ENCODE measurements at places on chromosomes 1 and 21.
A peak's percentile ranks its signal among the peaks of the same experiment; 100 is the strongest.

GRCh38 chr1:26477446-26478152 lies 5.4 kb downstream of the HMGN2 start:
- no peaks in the 10 kb centered on the region for H3K27me3 ChIP-seq
- peaks cover 2% of the 10 kb centered on the region for H3K4me1 ChIP-seq
- H3K27ac ChIP-seq, result no peak overlapping the region
- peaks cover 21% of the 10 kb centered on the region for H3K36me3 ChIP-seq
- no peak overlapping the region for H3K4me3 ChIP-seq
- DNase-seq, result no peak

DNA sequence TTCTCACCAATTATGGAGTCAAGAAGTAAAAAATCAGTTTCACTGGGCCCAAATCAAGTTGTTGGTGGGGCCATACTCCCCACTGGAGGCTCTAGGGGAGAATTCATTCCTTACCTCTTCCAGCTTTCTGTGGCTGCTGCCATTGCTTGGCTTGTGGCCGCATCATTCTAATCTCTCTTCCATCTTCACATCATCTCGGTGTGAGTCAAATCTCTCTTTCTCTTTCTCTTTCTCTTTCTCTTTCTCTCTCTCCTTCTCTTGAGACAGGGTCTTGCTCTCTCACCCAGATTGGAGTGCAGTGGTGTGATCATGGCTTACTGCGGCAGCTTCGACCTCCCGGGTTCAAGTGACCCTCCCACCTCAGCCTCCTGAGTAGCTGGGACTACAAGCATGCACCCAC lies 28.1 kb downstream of the FAM89A start:
- no peaks in the 10 kb centered on the region for H3K27me3 ChIP-seq
- H3K27ac ChIP-seq, result no peak overlapping the region
- H3K36me3 ChIP-seq, result no peaks in the 10 kb centered on the region

DNA sequence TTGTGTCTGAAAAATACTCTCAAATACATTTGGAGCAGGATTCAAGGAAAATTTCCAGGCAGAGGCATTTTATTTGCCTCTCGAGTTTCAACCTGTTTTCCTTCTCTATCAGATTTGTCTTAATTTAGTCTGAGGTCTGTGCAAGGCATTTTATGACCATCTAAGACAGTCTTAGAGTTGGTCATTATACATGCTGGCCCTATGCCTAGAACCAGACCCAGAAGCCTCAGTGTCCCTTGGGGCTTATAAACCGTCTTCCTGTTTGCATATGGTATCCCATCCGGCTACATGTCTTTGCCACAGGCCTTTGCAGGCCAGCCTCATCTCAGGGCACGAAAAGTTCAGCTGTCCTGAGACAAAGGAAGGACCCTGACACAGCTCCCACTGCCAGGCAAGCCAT lies 346.1 kb downstream of the SIPA1L2 start:
- no peak for DNase-seq
- no peak overlapping the region for H3K27ac ChIP-seq
- no peaks in the 10 kb centered on the region for H3K27me3 ChIP-seq
- H3K4me1 ChIP-seq, result peaks cover 14% of the 10 kb centered on the region
- no peak overlapping the region for H3K4me3 ChIP-seq

DNA sequence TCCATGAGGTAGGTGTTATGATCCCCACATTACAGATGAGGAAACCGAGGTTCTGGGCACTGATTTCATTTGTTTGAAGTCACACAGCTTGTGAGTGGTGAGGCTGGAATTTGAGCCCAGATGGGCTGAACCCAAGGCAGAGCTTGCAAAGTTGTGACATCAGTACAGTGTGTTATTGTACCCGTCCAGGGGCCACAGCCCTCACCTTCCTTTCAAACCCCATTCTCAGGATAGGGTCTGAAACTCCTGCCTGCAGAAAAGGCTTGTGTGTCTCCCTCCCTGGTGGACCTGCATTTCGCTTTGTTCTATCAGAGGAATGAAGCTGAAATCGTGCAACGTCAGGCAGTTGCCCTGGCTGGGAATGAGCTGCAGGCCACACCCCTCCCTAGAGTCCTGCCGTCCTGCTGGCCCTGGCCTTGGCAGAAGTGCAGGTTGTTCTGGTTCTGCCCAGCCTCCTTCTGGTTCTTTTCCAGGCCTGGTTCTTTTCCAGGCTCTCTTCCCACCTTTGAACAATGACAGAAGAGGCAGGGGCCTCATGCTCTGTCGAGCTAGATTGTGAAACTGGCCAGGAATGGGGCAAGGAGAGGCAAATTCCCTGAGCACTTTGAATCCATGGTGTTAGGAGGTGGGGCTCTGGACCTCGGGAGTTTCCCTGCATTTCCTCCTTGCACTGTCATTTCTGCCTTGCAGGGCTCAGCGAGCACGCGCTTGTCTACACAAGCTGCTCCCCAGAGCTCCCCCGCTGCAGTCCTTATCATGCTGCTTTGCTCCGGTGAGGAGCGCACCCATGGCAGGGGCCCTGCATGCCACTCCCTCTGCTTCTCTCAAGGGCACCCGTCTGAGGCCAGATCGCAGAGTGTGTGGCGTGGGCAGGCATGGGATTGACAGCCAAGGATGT lies 8.2 kb upstream of the MYOM3 start:
- H3K36me3 ChIP-seq, result no peaks in the 10 kb centered on the region
- peaks cover 2% of the 10 kb centered on the region for H3K4me1 ChIP-seq

DNA sequence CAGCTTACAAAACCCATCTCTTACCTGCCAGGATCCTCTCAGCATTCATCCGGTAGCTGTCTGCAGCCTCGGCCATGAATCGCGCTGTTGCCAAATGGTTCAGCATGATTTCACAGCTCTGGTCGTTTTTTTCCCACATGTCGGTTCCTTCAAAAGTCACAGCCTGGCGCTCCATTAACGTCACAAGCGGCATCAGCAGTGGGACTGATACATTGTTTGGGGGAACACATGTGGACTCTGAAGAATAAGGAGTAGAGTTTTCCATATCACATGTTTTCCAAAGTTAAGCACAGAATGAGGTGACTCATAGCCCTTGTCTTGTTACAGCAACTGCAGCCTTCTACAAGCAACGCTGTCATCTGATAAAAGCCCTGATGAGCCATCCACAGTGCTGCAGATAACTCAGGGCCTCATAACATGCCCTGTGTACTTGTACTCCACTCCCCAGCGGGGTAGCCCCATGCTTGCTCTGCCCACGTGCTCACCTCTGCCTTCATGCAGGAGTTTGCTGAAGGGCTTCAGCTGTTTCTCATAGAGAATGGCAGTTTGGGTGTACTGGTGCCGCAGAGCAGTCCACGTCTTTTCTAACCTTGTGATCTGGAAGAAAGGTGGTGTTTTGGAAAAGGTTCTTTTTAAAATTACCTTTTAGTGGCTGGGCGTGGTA lies 114.2 kb downstream of the BCAR3 start:
- no peak overlapping the region for H3K27ac ChIP-seq
- DNase-seq, result no peak
- H3K4me3 ChIP-seq, result no peak overlapping the region

- H3K27ac ChIP-seq, result peak overlapping the region; percentile 76
- H3K27me3 ChIP-seq, result no peaks in the 10 kb centered on the region
- H3K4me1 ChIP-seq, result peaks cover 9% of the 10 kb centered on the region
- DNase-seq, result no peak
These were observed 924 bp upstream of the DDOST start for GRCh38 chr1:20662110-20662475.

GRCh38 chr1:153490272-153491051 lies 30.0 kb upstream of the S100A7 start:
- no peaks in the 10 kb centered on the region for H3K4me1 ChIP-seq
- no peaks in the 10 kb centered on the region for H3K27me3 ChIP-seq
- H3K4me3 ChIP-seq, result no peak overlapping the region

GRCh38 chr1:1624443-1625403 lies 7.2 kb upstream of the MMP23B start:
- no peak overlapping the region for H3K4me3 ChIP-seq
- H3K27ac ChIP-seq, result no peak overlapping the region
- H3K27me3 ChIP-seq, result no peaks in the 10 kb centered on the region
- peaks cover 6% of the 10 kb centered on the region for H3K4me1 ChIP-seq
- H3K36me3 ChIP-seq, result no peaks in the 10 kb centered on the region

DNA sequence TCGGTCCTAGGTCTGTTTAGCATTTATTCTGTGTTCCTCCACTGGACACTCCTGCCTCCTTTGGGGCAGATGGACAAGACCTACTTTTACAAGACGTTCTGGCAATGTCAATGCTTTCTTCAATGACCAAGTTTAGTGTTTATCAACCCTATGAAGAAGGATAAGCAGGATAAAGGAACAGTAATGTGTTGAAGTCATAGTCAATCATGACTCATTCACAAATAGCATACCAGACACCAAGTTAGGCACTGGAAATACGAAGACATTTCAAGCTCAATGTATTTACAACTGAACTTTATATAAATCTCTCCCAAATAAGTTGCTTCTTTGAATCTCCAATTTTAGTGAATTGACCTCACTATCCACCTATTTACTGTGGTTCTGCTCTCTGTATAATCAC lies 4.8 kb upstream of the SLC35D1 start:
- H3K27me3 ChIP-seq, result no peaks in the 10 kb centered on the region
- DNase-seq, result no peak
- no peaks in the 10 kb centered on the region for H3K4me1 ChIP-seq
- H3K36me3 ChIP-seq, result no peaks in the 10 kb centered on the region

DNA sequence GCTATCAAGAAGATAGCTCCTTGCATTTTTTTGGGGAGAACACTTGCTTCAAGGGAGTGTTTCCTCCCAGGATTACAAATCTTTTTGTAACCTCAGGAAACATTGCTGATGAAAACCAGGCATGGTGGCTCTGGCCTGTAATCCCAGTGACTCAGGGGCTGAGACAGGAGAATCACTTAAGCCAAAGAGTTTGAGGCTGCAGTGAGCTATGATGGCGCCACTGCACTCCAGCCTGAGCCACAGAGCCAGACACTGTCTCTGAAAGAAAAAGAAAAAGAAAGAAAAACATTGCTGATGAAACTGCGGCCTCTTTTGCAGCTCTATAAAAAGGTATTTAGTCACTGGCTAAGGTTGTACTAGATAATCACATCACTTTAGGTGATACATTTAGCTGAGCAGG lies 7.3 kb downstream of the RNU1-2 start:
- no peak overlapping the region for H3K27ac ChIP-seq
- H3K4me1 ChIP-seq, result no peaks in the 10 kb centered on the region
- H3K27me3 ChIP-seq, result no peaks in the 10 kb centered on the region
- H3K4me3 ChIP-seq, result no peak overlapping the region

- no peak overlapping the region for H3K27ac ChIP-seq
- H3K4me1 ChIP-seq, result no peaks in the 10 kb centered on the region
- no peaks in the 10 kb centered on the region for H3K36me3 ChIP-seq
- no peaks in the 10 kb centered on the region for H3K27me3 ChIP-seq
- H3K4me3 ChIP-seq, result no peak overlapping the region
These were observed 28.3 kb downstream of the EIF2D start for GRCh38 chr1:206583707-206584648.

DNA sequence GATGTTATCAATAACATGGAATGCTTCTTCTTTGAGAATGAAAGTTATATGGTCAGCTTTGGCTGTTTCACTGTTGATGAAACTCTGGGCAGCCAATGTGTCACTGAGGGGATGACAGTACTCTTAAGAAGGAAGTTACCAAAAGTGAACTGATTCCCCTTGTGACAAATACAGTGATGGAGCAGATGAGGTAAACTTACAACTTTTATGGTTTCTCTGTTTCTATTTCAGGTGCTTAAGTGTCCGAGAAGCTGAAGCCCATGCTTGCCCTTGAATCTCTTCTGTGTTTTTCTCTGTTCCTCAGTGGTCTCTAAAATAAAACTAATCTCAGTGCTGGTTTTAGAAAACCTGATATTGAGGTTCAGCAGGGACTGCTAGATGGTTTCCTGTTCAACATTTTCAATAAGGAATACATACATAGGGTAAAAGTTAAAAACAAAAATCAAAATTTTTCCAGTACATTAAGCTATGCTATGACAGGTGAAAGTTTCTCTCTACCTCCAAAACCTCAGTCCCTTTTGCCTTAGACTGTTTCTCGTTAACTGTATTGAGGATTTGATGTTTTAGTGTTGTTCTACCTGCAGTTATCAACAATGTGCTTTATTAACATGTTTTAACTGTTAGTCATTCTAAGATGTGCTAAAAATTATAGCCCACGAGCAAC lies 454.4 kb upstream of the ADGRL4 start:
- no peaks in the 10 kb centered on the region for H3K36me3 ChIP-seq

DNA sequence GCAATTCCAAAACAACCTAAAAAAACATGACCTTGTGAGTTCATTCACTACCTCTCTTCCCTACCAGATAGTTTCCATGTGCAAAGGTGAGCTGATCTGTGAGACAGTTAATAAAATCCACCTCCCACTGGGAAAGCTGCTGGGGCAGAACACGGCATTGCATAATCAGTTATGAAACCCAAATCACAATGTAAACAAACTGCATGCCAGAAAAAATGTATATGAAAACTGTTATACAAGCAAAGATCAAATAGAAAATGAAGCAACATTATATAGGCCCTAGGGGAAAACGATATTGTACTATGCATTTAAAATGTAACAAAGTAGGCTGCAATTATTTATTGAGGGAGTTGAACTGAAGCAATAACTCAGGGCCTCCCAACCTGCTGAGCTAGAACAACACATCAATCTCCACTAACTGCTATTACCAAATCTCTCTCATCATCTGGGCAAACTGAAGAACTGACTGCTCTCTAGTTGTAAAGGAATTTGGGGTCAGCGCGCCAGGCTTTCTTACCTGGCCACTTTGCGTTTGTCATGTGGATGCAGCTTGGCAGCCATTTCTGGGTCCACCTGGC lies 31.0 kb downstream of the TRIT1 start:
- no peaks in the 10 kb centered on the region for H3K27me3 ChIP-seq
- H3K4me1 ChIP-seq, result no peaks in the 10 kb centered on the region
- no peak for DNase-seq
- H3K36me3 ChIP-seq, result peaks cover 18% of the 10 kb centered on the region
